Mesenteric fat pad (tissue), 1 donor: ENCODE measurements at places on chromosomes 2 and 18. TPM values are rescaled to one million over a fixed set of nuclear protein-coding genes. Genes with fewer than 3 reads are reported as not detected.

DNA sequence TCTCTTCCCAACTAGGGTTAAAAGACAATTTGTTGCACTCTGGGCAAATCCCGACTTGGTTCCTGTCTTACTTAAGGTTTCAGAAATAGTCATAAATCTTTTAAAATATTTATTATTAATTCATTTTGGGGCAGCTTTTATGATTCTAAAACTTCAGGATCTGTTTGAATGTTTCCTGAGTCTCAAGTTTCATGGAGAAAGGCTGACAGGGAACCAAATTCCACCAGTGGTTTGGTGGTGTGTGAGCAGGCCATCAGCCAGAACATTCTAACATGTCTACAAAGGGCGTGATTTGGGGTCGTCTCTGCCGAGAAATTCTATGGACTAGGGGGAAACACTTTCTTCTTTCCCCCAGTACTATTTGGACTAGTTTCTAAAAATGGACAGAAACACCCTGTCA, 366.4 kb downstream of the ZNF521 start:
- no peak for DNase-seq

- no peak for DNase-seq
Measured at GRCh38 chr2:100422320-100423055, 5.0 kb upstream of the CHST10 start.

- no peak for DNase-seq
Measured at GRCh38 chr18:2049986-2050385, 521.3 kb downstream of the METTL4 start.

- DNase-seq, result no peak
Measured at GRCh38 chr2:47079515-47080412, 75.3 kb downstream of the STPG4 start.

DNA sequence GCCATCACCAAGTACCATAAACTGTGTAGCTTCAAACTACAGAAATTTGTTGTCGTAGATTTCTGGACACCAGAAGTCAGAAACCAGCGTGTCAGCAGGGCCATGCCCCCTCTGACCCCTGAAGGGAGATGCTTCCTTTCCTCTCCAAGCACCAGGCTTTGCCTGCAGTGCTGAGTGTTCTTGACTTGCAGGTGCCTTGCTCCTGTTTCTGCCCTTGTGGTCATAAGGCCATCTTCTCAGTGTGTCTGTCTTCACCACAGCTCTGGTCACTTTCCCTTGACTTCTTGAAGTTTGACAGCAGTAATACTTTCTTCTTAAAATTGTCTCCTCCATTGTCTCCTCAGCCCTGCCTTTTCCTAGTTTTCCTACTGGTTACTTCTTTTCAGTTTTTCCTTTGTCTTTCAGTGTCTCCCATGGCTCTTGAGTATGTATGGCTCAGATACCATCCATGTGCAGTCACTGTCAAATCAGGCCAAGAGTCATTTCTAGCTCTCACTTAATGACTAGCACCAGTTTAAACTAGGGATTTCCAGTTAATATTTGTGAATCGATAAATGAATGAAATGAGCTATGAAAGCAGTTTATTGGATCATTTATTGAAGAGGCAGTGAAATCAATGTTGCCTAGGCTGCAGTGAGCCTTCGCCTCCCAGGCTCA, 91.2 kb upstream of the RANBP2 start:
- no peak for DNase-seq

DNA sequence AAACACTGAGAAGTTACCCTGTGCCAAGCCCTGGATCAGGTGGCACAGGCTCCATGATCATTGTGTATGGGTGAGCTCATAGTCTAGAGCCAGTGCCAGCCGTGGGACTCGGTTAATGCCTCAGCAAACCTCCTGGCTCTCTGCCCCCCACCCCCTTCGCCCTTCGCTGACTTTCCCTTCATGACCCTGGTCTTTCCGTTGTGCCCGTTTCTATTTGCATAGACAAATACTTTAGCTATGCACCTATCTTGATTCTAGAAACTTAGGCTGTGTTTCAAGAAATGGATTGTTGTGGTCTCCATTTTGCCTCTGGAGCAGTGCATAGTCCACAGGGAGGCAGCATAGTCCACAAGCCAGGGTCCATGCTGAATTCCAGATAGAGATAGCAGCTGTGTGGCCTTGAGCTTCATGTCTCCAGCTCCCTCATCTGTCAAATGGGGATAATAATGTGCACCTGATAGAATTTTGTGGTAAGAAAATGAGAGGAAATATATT, 44.8 kb upstream of the KDM3A start:
- DNase-seq, result no peak

- no peak for DNase-seq
Measured at GRCh38 chr18:50138181-50139064, 56.5 kb downstream of the MYO5B start.

DNA sequence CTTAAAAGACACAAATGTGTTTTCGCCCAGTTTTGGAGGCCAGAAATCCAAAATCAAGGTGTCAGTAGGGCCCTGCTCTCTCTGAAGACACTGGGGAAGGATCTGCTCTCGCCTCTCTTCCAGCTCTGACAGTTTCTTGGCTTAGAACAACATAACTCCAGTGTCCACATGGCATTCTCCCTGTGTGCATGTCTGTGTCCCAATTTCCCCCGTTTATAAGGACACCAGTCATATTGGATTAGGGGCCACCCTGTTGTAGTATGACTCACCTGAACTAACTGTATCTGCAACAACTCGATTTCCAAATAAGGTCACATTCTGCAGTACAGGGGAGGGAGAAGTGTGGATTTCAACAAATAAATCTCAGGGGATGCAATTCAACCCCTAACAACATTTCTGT, 263.2 kb downstream of the SS18 start:
- DNase-seq, result no peak

- DNase-seq, result no peak
Measured at GRCh38 chr2:3189961-3190360, 187.7 kb downstream of the EIPR1 start.

DNA sequence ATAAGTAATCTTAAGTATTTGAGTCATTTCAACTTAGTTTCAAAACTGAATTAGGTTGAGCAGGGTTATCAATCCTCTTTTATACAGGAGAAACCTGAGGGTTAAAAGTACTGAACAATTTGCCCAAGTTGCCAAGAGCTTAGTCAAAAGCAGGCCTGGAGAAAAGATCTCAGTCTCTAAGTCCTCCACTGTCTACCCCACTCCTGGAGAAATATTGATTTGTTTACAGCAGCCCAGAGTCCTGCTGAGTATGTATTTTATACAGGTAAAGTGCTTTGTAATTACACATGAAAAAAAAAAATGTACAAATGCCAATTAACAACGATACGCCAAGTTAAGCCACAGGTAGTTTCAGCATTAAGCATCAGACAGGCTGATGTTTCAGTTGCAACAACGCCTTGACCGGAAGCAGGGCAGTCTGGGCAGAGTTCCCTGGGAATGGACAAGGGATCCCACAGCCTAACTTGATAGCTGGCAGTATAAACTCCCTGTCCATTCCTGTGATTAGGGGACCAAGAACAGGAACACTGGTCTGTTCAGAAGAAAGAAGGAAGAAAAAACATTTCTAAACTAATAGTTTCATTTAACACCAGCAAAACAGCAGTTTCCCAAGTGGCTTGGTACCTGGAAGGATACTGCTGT, 132.9 kb downstream of the MYO5B start:
- no peak for DNase-seq

- DNase-seq, result no peak
Measured at GRCh38 chr2:60836491-60836890, 44.9 kb upstream of the REL start.

DNA sequence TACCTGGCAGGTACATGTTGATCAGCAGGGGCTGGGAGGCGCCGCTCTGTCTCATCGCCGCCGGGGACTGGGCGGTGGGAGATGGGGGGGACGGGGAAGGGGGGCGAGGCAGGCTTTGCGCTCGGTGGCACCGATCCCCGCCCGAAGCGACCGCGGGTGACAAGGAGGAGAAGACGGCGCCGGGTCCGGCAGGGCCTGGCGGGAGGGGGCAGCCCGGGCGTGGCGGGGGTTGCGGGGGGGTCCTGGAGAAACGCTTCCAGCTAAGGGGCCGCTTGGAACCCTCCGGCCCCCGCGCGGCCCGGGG, at the start of gene FEV:
TSS of gene FEV (minus strand) at position 164 of the 304 bp plus-strand sequence. CDS start at position 55, 109 bp downstream.
- no peak for DNase-seq

- no peak for DNase-seq
Measured at GRCh38 chr2:168363347-168364092, 92.6 kb upstream of the CERS6 start.

DNA sequence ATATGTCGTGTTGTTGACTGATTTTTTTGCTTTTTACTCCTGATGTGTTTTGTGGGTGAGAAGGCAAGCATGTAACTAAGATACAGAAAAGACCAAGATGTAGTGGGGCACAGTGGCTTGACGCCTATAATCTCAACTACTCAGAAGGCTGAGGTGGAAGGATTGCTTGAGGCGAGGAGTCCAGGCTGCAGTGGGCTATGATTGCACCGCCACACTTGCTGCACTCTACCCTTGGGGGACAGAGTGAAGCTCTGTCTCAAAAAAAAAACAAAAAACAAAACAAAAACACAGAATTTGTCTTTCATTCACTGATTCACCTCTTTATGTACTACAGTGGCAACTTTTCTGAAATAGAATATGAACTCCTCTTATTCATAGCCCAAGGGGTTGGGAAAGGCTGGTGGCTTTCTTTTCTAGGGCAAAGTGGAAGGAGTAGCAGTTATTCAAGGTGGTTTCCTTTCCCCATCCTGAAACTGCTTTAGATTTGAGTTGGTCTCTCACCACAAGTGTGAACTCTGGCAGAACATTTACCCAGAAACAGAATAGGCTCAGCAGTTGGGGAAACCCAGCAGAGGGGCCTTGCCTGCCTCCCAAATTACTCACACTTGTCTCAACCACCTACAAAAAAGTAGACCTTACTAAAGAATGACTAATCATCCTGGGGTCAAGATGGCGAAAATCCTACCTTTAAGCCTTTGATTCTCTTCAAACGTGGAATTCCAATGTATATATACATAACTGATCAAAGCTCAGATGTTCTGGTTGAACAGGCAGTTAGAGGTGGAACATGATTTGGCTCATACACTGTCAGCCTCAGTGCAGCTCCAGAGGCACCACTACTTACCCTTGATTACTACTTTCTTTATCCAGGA, 6.5 kb downstream of the TANK start:
- DNase-seq, result no peak

DNA sequence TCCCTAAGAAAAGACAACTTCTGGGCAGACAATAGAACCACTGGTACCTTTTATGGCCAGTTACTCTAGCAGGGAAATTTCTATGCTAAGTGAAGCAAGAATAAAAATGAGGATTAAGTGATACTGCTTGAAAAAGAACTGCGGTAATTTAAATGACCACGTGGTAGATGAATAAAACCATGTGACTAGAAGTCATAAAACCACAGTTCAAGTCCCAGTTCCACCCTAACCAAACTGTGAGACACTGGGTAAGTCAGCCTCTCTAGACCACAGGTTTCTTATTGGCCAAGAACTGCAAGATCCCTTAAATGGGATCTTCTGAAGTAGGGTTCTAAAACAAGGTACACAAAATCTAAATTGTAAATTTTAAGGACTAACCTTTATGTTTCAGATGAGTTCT, 12.7 kb downstream of the TMEM237 start:
- no peak for DNase-seq

- no peak for DNase-seq
Measured at GRCh38 chr2:39375917-39376316, 61.2 kb downstream of the MAP4K3 start.

DNA sequence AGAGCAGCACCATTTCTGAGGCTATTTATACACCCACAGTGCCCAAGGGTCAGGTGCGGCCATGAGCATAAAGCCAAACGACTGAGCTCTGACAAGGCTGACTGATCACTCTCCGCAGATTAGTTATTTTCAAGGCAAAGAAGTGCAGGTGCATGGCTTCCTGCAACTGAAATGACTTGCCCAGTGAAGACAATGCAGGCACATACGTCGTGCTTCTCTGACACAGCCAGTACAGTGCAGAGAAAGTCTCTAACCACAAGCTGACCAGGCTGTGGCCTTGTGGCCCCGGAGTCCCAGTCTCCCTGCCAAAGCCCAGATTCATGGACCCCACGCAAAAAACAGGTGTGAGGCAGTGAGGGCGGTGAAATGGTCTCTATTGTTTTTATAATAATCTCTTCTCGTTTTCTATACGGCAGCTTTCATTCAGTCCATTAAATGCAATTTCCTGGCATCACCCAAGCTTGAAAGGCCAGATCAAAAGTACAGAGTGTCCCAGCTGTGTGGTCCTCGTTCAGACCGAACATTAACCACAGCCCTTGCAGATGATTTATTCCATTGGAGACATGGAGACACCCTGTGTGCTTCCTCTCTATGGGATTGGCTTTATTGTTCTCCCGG, 447.0 kb upstream of the ID2 start:
- no peak for DNase-seq

GRCh38 chr2:176652300-176653182, 383.3 kb downstream of the MTX2 start:
- DNase-seq, result no peak

DNA sequence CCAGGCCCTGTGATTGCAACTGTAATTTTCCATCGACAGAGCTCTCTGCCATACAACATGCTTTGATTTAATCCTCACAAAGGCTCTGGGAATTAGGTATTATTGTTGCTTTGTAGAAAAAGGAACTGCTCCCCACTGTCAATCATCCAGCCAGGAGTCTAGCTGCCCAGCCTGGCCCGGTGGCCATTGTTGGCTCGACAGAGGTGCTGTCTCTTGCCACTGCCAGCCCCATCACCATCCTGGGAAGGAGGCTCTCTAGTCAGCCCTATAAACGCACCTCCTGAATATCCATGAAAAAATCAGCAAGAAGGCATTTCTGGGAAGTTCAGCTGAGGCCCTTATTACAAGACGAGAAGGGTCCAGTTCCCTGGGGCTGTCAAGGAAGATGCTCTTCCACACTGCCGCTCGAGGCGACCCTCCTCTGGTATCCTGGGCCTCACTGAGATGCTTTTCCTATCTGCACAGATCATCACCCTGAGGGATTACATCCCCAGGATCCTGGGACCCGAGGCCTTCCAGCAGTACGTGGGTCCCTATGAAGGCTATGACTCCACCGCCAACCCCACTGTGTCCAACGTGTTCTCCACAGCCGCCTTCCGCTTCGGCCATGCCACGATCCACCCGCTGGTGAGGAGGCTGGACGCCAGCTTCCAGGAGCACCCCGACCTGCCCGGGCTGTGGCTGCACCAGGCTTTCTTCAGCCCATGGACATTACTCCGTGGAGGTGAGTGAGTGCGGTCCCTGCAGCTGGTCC, 71.0 kb downstream of the TPO start:
- DNase-seq, result peak; percentile 67

Gene OTX1
- total RNA-seq, result not detected

Gene HOXD3
- 5.3 TPM for total RNA-seq
